Central memory CD4-positive, alpha-beta T cell (primary cell): ENCODE measurements at places on chromosomes 3 and 15.

DNA sequence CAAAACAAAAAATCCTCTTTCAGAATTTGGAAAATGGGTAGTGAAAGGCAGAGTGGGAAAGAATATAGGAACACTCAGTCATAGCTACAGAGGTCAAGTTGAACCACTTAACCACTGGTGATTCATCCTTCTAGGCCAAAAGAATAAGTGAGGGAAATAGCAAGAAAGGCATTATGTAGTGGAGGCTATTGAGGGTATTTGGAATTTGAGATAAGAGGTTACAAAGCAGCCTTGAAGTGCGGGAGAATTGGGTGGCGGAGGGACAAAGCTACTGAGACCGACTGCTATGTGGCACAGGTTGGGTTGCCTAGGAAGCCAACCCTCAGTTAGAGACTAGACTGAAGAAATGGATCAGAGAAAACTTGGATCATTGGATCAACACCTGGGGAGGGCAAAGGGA is 109.5 kb downstream of the SYNPR start:
- no peak for DNase-seq

DNA sequence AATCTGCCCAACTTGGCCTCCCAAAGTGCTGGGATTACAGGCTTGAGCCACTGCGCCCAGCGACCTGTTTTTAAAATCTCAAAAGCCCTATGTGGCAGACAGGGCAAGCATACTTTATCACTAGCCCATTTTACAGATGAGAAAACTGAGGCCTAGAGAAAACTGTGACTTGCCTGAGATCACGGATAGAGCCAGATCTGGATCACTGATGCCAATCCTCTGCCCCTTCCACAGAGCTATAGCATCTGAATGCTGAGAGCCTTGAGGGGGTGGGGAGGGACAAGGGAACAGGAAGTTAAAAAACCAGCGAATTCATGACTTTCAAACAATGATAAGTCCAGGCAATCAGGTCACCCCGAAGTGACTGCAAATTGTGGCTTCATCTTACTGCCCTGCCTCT is 7.3 kb downstream of the ANKRD63 start:
- DNase-seq, result no peak

DNA sequence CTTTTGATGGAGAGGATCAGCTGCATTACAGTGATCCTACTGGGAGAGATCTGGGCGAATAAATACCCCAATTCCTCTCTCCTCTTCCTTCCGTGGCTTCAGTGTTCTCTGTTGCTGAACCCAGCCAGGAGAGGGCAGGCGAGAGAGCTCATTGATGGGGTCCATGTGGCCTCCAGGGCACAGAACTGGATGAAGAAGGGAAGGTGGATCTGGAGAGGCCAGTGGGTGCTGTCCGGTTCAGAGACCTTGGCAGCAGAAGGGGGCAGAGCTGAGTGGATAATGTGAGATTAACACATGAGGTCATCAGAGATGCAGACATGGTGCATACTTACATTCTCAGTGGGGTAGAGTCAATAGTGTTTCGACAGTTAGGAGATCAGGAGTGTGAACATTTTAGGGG is 193.6 kb downstream of the CLSTN2 start:
- no peak for DNase-seq

- no peak for DNase-seq
These were observed 60.5 kb downstream of the GABRB3 start for GRCh38 chr15:26712335-26712734.

GRCh38 chr3:34323517-34323916 is 525.1 kb downstream of the PDCD6IP start:
- DNase-seq, result no peak

DNA sequence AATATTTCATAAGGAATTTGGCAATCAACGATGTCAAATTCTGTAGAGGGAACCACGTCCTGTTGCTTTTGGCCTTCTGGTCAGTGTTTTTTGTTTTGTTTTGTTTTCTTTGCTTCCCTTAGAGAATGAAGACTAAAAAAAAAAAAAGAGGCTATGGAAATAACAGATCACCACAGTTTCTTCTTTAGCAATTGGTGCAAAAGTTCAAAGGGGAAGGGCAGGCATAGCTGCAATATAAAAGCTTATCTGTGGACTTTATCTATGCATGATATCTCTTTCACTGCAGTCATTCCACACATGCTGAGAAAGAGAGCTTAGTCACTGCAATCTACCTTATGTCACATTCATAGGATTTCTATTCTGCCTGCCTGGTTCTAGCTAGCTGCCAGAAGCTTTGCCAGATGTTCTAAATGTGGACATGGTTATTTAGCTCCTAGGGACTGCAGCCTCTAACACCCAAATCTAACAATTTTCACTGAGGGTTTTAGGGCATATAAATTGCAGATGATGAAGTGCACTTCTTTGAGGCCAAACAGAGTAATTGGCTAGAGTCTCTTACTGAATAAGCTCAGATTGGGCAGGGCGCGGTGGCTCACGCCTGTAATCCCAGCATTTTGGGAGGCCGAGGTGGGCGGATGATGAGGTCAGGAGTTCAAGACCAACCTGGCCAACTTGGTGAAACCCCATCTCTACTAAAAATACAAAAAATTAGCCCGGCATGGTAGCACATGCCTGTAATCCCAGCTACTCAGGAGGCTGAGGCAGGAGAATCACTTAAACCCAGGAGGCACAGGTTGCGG is 637.2 kb downstream of the NTRK3 start:
- DNase-seq, result no peak

DNA sequence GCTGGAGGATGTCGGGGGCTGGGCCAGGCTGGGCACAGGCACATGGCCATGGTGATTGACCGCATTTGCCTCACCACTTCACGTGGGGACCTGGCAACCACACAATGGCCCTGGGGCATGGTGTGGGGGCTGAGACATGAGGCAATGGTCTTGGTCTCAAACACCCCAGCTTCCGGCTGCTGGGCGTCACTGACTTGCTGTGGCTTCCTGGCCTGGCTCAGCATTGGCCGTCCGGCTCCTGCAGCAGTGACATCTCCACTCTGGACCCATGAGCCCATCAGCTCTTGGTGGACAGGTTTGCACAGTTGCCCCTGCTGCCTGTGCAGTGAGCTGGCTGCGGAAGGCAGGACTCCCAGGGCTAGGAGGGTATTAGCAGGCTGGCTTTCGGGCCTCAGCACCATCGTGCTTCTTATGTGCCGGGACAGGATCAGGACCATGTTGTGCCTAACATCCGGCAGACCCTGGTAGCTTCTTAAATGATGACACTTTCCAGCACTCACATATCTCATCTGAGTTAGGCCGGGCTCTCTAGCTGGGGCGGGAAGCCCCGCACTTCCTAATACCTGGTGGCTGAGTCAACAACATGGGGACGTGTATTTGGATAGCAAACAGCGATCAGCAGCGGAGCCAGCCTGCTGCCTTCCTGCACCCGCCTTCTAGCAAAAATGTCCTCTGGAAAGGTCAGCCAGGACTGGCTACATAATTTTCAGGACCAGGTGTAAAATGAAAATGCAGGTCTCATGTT is 34.1 kb downstream of the ZNF710 start:
- no peak for DNase-seq
